Brain microvascular endothelial cell (primary cell): ENCODE measurements at places on chromosomes 4 and X.

- no peak for DNase-seq
Observed at GRCh38 chr4:24668956-24669355, 84.6 kb upstream of the DHX15 start.

- peak; percentile 70 for DNase-seq
Observed at GRCh38 chr4:86664959-86665358, 70.8 kb downstream of the PTPN13 start.

DNA sequence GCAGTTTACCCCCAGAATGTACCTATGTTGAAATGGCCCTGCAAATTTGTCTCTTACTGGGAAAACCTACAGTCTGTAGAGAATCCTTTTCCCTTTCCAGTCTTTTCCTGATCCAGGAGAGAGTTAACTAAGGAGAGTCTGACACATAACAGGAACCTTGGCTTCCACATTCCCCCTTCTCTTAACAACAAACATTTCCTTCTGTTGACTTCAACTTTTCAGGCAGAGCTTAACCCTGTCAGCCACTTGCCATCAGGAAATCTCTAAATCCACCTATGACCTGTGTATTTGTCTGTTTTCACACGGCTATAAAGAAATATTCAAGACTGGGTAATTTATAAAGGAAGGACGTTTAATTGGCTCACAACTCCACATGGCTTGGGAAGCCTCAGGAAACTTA is 45.6 kb upstream of the GPR78 start:
- no peak for DNase-seq

- DNase-seq: peak; percentile 31
Observed at GRCh38 chr4:102878901-102879300, 10.1 kb downstream of the CISD2 start.

DNA sequence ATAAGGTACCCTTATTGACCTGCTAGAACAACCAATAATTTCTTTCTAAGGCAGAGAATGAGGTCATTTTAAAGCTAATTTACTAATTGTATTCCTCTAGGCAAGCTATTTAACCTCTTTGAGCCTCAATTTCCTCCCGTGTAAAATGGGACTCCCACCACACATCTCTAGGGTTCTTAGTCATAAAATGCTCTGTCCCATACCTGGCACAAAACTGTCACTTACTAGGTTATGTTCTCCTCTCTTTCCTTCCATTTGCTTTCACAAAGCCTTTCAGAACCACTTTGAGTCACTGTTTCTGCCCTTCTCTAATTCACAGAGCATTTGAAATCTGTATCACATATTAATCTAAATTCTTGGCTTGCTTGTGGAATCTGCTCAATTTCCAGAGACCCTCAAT is 2.4 kb upstream of the GPR82 start:
- no peak for DNase-seq

GRCh38 chrX:24693453-24694202 is at the start of gene POLA1:
Gene POLA1 (plus strand): TSS chrX:24693918. CDS start chrX:24693962, 44 bp downstream.
- DNase-seq: peak; percentile 94

DNA sequence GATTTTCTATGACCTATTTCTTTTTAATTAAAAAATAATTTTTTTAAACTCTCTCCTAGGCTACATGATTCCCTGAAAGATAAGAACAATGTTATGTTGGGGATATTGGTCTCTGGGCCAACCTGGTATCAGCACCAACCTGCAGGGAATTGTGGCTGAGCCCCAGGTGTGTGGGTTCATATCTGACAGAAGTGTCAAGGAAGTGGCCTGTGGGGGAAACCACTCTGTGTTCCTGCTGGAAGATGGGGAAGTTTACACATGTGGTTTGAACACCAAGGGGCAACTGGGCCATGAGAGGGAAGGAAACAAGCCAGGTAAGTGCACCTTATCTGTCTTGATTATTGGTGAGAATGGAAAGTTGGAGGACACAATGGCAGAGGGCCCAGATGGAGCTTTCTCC is 13.5 kb downstream of the HERC3 start:
- DNase-seq: no peak

DNA sequence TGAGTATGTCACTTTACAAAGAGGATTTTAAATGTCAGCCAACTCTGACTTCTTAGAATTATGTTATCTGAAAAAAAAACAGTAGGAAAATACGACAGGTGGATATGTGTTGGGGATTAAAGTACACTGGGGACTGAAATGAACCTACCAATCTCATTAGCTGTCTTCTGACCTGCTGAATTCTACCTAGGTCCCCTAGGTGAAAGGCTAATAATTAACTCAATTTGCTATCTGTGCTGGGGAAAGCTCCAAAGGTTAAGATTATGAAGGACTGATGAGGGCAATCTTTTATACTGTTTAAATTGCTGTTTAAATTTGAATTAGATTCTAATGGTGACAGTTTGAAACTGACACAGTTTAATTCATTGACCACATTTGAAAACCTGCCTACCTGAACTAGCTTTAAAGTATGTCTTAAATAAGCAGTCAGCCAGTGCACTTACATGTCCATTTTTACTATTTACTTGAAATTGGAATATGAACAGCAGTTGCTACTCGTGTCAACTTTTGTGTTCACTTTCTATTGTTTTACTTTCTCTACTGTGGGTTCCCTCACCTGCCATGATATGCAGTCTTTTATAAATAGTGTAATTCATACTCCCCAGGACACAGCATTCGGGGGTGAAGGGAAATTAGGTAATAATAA is 977.3 kb downstream of the C4orf33 start:
- DNase-seq: no peak

DNA sequence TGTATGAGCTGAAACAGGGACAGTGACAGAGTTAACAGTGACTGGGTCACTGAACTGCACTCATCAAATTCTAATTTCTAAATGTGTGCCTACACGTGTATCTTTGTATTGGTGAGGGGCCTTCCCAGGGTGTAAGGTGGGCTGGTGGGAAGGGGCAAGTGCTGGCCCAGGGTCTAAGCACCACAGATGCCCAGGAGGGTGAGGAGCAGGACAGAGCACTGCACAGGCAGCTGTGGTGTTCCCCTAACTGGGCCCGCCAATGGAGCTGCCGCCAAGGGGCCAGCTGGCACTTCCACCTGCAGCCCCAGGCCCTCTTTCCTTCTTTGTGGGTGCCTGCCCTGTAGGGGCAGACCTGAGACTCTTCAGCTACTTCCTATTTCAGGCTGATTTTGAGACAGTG is 349.9 kb downstream of the ARHGAP10 start:
- no peak for DNase-seq

GRCh38 chr4:83961575-83961974 is 425.7 kb downstream of the GPAT3 start:
- DNase-seq: peak; percentile 31

DNA sequence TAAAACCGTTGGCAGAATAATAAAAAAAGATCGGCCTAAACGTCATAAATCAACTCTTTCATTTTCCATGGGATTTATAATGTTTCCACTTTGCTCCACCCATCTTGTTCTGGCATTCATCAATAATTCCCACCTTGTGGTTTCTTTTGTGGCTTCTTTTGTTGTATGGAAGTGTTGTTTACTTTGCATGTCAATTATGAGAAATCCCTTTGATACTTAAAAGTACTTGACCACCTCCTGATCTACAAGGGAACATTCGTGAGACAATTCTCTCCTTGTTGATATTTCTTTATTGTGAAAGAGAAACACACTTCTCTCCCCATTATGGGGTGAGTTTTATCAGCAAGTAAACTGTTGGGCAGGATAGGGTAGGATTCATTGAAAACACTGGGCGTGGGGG is 2.8 kb downstream of the AMELX start:
- no peak for DNase-seq

DNA sequence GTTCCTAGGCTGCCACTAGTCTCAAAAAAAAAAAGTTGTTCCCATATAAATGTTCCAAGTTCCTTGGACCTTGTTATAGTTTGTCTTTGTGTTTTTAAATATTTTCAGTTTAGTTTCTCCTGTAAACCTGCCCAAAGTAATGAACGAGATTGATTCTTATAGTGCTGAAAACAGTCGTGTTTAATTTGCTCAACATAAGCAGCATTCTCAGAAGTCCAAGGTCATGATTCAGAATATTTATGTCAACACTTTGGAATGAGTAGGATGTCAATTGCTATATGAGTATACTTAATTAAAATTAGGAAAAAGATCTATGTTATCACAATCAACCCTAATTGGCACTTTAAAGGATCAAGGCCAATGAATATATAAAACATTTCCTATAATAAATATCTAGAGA is 510.9 kb downstream of the PPP4R3C start:
- DNase-seq: no peak

DNA sequence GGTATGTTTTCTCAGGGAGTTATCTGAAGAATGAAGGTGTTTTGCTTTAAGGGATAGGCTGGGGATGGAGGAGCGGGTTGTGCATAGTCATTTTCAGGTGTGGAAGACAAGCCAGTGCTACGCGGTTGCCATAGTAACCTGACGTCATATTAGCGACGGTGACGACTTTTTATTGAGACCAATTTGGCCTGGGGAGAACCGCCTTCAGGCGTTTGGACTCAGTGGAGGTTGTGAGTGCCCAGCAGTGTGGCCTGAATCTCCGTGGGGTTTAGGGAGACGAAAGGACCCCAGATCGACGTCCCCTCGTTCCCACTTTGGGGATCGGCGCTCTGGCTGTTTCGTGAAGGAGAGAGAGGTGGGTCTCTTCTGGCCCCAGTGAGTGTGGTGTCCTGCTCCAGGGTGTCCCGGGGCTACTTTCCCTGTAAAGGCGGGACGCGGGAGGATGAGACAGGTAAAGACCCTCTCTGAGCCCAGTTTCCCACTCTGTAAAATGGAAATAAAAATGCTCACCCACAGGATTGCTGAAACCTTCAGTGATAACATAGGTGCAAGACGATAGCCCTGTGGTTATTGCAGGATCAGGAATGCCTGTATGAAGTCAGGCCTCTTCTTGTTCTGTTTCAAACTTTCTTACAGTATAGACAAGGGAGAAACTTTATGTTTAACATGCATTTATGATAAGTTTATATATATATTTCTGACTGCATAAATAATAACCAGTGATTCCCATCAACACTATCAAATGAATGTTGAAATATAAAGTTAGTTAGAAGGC is 48.6 kb downstream of the GPRASP3 start:
- DNase-seq: peak; percentile 87

- DNase-seq: no peak
Observed at GRCh38 chr4:99394896-99395295, 40.2 kb downstream of the ADH7 start.

- no peak for DNase-seq
Observed at GRCh38 chrX:150310881-150311280, 52.2 kb upstream of the MAMLD1 start.

DNA sequence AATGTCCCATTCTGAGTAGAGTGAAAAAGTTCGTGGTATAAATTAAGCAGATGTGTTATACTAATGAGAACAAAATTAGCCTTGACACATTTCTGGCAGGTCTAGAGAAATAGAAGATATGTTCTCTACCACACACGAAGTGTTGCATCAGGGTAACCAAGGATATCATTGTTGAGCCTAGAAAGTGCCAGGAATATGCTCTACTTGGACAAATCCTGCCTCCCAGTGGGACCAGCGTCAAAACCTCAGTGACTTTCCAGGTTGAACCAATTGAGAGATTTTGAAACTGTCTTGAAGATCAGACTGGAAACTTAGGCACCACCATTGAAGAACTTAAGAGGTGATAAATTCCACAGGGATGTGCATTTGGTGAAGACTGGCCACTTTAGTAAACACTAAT is 115.9 kb downstream of the HPGD start:
- DNase-seq: no peak

DNA sequence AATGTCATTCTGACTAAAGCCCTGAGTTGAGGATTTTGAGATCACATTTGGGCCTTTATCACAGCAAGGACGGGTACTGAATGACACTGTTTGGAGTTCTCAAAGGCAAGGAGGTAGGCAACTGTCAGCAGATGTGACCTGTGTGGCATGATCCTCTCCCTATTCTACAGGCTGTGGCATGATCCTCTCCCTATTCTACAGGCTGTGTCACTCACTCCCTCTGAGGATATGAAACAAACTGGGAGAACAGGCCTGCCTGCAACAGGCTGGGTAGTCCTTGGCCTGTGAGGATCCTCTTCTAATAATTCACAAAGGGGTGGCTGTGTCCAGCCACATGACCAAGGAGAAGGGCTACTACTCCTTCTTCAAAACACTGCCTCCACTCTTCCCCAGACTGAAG is 14.9 kb upstream of the TCEANC start:
- DNase-seq: no peak

DNA sequence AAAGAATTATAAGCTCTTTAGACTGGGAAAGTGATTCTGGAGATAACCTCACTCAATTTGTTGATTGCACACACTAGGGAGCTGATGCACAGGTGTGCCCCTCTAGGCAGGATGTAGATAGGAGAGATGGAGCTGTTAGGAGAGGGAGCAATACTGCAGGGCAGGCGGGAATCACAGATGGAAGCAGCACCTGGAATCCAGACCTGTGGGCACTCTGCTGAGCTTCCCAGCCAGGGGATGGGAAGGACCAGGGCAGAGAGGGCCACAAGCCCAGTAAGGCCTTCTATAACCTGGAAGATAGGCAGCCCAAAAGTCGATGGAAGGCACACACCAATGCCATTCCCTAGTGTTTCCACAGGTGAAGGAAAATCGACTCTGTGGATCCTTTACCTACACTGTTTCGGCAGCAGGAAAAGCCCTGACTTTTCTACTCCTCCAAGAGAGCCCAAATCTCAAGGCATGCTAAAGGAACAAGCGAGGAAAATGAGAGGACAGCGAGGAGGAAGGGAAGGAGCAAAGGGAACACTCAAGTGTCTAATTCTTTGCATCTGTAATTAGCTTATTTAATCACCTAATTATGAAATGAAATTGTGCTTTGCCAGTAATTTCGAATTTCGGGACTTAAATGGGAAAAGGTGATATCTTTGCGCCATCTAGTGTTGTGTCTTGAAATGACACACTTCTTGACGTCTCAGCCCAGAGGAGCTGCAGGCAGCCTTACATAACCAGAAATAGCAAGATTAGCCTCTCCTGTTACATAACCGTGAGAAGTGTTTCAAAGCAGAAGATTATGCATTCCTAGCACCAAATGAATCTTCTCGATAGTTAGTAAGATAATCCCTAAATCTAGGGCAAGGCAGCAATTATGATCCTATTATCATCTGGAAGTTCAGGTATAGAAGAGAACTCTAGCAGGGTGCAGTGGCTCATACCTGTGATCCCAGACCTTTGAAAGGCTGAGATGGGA is 31.0 kb upstream of the TLR3 start:
- peak; percentile 73 for DNase-seq

DNA sequence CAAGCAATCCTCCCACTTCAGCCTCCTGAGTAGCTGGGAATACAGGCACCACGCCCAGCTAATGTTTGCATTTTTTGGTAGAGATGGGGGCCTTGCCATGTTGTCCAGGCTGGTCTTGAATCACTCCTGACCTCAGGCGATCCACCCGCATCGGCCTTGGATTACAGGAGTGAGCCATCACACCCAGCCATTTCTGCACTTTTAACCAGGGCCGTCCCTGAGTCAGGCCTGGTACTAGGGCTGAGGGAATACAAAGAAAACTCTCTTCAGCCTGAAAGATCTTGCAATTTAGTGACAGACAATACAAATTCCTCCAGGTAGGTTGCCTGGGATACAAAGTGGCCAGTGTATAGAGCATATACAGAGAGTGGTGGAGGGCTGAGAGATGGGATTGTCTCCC is 65.8 kb downstream of the BCOR start:
- DNase-seq: no peak
